Thoracic aorta (tissue), 2 donors: ENCODE measurements at places on chromosomes 4 and X.

DNA sequence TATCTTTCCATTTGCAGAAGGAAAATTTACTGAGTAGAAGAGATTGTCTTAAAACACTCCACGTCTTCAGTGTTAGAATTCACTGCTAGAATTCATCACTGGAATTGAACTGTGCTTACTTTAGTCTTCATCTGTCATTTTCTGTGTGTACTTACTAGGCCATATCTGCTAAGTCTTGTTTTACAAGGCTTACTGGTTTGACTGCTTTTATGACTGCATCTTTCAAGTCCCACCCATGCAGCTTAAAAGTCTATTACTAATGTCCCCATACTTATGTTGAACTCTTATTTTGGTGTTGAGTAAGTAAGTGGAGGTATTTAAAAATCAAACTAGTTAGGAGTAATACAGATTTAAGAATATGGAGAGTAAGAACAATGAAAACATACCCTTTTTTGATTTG, 14.6 kb downstream of the CLCN3 start:
- no peak for DNase-seq

DNA sequence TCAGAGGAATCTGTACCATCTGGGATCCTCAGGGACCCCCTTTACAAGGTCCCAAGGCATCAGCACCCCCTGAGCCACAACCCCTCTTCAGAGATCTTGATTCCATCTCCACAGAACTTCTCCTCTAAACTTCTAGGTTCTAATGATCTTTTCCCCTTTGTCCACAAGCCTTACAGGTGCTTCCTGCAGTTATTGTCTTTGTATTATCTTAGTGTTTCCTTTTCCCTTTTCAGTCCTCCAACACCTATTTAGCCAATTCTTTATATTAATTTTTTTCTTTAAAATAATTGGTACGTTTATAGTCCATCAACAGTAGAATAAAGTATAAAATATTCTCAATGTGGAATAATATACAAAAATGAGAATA, 35.2 kb upstream of the FAM241A start:
- no peak for DNase-seq

DNA sequence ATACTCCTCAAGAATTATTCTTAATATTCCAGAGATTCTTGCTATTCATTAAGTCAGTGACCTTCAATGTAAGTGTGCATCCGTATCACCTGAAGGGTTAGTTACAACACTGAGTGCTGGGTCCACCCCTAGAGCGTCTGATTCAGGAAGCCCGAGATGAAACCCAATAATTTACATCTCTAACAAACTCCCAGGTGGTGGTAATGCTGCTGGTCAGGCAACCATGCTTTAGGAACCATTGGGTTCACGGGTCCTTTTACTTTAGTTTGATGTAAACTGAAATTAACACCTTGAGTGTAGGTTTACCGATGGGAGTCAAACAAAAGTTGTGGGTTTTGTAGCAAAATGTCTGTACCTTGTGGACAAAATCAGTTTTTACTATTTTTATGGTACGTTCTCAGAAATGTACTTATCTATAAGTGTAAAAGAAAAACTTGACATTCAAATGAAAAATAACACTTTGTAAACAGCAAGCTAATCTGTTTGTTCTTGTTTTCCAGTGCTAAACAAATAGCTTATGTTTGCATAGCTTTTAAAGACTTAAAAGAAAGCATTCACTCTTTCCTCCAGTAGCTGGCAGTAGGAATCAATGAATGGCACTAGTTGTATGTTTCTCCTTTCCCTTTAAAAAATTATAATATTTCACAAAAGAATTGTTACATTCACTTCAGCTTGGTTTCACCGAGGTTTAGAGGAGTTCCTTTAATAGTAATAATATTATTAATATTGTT, 32.7 kb downstream of the ACE2 start:
- no peak for DNase-seq

GRCh38 chr4:55312489-55313101, 33.4 kb upstream of the SRD5A3 start:
- DNase-seq, result no peak

GRCh38 chrX:50613846-50614245, 143.2 kb upstream of the DGKK start:
- no peak for DNase-seq

- no peak for DNase-seq
Observed at GRCh38 chr4:164779811-164780216, 25.9 kb downstream of the SMIM31 start.

DNA sequence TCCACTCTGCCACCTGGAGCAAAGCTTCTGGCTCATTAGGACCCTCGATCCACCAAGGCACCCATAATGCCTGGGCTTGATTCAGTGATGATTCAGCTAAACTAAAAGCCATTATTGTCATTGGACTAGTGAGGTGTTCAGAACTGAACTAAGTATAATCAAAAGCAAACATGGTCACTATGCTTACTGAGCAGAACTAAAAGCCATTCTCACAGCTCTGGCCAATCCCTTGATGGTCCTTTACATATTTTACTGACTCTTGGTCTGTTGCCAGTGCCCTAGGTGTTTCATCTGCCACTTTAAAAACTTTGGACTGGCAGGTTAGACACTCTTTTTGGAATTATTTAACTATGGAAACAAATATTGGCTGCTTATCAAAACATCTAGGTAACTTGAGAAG, 703.5 kb downstream of the FAT4 start:
- no peak for DNase-seq

- DNase-seq, result no peak
Observed at GRCh38 chr4:128813965-128814364, 4.5 kb downstream of the JADE1 start.

DNA sequence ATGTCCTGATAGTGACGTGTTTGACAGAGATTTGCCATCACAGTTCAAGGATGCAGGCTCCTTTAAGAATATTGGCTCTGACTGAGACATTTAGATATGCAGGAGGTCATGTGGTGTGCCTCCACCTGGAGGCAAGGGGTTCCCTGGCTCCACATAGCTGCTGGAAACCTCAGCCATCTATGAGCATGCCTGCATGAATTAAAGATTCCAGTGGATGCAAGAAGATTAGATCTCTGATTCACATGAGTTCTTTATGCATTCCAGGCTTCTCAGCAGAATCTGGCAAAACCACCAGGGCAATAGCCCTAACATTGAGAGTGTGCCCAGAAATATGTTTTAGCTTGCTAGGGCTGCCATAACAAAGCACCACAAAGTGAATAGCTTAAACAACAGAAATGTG, 298.5 kb upstream of the AADAT start:
- DNase-seq, result no peak

DNA sequence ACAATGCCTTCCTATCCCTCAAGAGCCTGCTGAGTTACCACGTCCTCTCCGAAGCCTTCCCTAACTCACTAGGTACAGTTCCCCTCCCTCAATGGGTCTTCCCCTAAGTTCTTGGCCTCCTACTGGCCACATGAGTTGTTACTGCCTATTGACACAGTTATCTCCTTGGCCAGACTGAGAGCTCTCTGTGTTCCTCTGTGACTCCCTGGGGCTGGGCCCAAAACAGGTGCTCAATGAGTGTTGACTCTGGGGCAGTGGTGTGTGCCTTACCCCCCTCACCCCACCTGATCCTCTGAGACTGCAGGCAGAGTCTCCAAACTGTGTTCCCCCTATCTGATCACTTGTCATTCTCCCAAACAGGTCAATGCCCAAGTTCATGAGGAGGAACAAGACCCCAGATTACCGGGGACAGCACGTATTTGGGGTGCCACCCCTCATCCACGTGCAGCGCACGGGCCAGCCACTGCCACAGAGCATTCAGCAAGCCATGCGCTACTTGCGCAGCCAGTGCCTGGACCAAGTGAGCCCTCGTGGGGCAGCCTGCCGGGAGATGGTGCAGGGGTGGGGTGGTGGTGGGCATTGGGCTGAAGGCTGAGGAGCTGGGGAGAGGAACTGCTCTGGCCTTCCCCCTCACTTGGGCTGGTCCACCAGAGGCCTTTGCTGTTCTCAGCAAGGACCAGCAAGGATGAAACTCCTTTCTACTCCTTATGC, 72.6 kb downstream of the STARD8 start:
- no peak for DNase-seq

DNA sequence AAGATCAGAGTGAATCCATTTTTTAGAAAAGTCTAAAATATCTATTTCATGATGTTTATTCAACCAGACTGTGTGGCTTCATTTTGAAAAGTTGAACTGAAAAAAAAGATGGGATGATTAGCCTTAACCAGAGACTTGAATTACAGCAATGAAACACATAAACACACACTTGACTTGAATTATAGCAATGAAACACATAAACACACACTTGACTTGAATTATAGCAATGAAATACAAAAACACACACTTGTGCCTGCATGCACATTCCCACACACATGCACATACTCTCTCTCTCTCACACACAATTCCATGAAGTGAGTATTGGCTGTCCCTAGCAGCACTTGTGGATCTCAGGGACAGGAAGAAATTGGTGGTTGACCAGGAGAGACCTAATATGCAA, 286.8 kb downstream of the USP46 start:
- no peak for DNase-seq

DNA sequence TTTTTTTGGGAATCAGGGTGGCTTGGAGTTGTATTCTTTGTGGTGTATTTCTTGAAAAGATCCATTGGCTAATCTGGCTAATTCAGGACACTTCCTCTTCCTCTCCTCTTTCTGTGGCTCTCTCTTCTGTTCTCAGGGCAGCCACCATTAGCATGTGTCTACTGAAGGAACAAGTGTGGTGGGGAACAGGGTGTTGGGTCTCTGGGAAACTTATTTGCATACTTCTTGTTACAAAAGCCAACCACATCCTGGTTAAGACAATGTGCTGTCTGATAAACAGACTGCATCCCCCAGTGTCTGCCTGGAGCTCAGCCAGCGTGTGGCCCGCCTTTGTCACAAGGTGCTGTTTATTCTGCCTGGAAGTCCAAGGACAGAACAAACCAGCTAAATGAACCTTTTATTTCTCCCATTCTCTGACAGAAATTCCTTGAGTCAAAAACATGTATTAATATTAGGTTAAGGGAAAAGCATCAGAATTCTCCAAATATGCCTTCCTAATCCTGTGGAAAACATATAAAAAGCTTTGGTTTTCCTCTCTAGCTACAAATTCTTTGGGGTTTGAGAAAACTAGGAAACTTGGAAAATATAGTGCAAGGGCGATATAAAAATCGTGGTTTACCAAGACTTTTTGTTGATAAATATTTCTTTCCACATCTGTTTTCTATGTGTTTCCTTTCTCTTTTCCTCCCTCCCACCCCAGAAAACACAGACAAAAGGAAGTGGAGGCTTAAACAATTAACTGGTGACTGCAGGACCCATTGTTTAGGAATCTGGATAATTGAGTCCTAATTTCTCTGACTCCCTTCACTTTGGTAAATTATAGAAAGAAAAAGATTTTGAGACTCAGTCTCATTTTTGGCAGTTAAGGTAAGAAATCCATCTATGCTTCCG, 203.6 kb downstream of the SPRY1 start:
- no peak for DNase-seq

DNA sequence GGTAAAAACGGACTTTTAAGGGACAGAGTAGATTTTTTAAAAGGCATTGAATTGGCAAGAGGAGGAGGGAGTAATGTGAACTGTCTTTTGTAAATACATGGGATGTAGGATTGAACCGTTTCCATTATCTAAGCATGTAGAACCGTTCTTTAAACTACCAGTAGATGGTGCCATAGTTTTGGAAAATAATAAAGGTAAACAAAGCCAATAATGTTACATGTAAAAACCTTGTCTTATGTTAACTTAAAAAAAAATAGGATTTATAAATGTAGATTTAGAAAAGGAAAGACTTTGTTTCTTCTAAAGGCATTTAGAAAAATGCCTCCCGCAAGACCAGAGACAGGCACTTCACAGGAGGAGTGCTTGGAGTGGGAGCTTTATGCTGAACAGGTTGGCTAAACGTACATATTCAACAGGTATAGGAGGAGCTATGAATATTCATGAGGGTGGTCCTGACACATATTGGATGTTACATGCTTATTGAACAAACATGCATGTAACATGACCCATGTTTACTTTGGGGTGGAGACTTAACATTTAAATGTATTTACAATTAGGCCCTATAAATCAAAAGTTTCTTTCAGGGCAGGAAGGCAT, 45.5 kb upstream of the FAM241A start:
- DNase-seq, result no peak

GRCh38 chrX:71533851-71534561, 1.1 kb downstream of the OGT start:
- no peak for DNase-seq

GRCh38 chr4:150750824-150751223, 168.9 kb downstream of the MAB21L2 start:
- no peak for DNase-seq

DNA sequence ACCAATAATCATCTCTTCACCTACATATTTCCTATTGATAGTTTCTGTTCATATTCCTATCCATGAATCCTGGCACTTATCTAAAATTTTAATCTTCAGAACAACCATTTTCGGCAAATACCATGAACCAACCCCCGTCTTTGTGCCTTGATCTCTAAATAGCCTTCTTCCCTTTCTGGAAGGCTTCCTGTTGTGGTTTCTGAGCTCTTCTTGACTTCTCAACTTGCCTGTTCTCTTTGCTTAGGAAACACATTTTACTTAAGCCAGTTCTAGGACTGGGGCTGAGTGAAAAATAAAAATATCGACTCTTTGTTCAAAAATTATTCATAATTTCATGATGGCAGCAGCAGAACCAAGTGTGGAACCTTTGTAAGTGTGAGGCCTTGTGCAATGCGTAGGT, 882.4 kb downstream of the C4orf33 start:
- no peak for DNase-seq
